DND-41 (cell line): ENCODE measurements at places on chromosomes 5 and 9.

DNA sequence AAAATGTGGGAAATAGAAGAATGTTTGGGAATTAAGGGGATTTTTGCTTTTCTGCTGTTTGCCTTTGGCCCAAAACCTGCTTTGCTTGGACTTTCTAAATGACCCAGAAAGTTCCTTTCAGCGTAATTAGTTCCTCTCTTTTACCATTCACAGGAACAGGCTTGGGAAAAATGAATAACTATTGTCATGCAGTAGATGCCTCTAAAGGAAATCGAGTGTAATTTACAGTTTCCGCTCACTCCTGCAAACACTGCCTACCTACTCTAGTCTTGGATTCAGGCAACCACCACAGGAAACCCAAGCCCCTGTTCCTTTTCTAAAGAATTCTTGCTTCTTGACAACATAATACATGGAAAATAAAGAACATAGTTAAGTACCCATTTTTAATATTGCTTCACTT lies 25.0 kb downstream of the TTC23L start:
- no peak for DNase-seq

GRCh38 chr5:54457094-54457862 lies 1.8 kb downstream of the HSPB3 start:
- no peak for DNase-seq

DNA sequence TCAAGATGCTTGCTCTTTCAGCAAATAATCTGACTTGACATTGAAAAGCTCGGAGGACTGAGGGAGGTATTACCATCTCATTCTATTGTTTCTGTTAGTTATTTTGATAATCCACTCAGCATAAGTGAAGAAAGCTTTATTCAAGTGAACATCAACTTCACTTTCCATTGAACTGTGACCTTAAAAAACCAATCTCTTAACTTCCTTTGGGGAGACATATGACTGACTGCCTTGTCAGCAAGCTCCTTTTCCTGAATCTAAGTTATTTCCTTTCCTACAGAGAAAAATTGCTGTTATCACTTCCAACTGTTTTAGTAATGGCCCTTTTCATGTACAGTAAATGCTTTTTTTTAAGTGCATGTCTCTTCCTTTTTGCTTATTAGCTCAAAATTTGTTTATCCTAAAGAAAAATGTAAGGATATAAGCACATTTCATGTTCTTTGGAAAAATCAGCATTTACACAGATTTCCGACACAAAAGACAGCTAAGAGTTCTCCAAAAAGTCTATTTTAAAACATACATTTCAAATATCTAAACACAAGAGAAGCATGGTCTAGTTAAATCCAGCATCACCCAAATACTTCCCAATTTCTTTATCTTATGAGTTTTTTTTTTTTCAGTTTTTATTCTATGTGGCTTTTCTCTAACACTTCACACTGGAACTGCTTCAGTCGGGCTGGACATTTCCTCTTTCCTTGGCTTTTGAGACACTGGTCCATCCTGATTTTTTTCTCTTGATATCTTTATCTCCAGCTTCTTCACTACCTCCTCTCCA lies 117.9 kb upstream of the DAB2 start:
- no peak for DNase-seq

- no peak for DNase-seq
These were observed 75.6 kb downstream of the LRSAM1 start for GRCh38 chr9:127526655-127527559.

- no peak for DNase-seq
These were observed 70.1 kb downstream of the CWC27 start for GRCh38 chr5:64838803-64839202.

- no peak for DNase-seq
These were observed 115.6 kb downstream of the SEMA5A start for GRCh38 chr5:9430306-9430705.

DNA sequence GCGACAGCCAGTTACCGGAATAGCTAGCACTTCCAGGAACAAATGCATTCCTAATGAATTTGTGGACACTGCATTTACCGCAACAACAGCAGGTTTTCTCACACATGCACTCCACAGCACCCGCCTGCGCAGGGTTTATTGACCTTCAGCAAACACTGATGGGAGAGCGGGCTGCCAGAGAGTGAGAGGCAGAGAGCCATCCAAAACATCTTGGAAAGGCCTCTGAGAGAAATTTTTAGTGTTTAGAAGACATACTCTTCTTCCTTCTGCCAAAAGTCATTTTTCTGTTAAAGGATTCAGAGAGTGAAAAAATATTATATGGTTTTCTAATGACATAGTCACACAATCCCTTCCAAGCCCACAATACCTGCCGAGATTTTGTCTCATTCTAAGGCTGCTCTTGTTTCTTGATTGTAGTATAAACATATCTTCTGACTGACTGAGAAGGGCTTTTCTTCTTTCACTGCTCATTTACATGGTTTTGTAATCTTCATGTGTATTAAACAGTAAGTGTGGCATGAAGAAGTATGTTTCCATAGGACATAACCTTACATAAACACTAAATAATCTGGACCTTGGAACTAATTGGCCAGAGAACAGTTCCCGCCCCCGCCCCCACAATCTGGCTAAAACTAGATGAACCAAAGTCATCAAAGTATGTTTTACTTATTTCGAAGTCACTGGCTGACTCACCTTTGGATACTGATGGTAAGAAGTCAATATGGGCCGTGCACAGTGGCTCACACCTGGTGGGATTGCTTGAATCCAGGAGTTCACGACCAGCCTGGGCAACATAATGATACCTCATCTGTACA lies 432.5 kb upstream of the MEF2C start:
- no peak for DNase-seq

GRCh38 chr9:130143958-130144366 lies 28.2 kb upstream of the NCS1 start:
- DNase-seq = no peak

DNA sequence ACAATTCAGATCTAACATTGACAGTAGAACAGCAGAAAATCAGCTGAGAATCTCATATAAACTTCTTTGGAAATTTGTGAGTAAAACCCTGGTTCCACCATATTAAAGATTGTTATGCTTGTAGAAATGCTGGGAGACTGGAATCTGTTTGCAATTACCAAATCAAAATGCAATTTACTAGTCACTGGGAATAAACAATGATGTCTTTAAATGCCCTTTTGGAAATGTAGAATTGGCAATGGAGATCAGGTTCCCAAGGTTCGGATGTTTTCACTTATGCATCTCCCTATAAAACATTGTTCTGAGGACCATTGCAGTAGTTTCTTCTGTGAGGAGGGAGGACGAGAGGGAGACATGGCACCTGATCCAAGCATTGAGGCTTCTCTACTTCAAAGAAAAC lies 384.4 kb downstream of the TMEM167A start:
- no peak for DNase-seq

GRCh38 chr5:52560366-52560765 lies 227.3 kb upstream of the ITGA1 start:
- DNase-seq = no peak

DNA sequence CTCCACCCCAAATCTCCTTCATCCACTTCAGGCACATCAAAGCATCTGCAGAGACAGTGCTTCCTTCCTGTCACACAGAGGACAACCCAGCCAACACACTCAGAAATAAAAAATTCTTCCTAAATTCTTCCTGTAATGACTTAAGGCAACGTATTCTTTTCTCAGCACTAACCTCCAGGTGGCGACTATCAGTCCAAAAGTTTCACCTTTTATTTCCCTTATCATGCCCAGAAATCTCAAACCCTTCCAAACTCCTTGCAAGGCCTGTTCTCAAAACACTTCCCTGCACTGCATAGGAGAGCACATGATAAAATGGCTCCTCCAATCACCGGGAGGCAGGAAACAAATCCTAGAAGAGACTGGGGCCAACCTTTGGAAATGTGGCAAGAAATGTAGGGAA lies 35.1 kb downstream of the SLIT3 start:
- no peak for DNase-seq

- DNase-seq = no peak
These were observed 565.5 kb upstream of the TUSC1 start for GRCh38 chr9:26243726-26244125.

- no peak for DNase-seq
These were observed 45.4 kb downstream of the TAF11L14 start for GRCh38 chr5:17679597-17680203.

GRCh38 chr5:172399336-172399735 lies 55.0 kb downstream of the SH3PXD2B start:
- no peak for DNase-seq

- no peak for DNase-seq
These were observed 355.4 kb upstream of the SLC24A2 start for GRCh38 chr9:20144197-20144596.

DNA sequence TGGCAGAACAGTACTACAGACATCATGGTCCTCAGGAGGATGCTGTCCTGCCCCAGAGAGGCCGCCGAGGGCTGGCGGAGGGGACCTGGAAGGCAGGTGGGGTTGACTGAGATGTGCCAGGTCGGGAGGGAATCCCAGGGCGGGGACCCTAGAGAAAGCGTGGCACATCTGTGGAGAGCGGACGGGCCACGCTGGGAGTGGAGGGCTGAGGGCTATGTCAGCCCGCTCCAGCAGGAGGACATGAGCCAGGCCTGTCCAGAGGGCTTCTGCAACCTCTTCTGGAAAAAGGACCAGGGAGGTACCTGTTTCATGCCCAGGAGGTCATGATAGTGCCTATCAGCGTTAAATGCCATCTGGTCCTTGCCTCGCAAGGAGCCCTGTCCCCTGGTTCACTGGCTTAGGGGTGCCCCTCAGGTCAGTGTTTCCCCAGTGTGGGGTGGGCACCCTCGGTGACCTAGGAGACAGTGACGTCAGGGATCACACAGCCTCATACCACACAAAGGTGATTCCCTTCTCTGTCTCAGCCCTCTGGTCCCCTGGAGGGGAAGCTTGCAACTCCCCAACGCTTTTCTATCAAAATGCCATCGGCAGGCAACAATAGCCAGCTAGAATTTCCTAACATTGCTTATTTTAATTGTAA lies 103.6 kb upstream of the IER5L start:
- DNase-seq = no peak

GRCh38 chr9:29203244-29203930 lies 1630.1 kb upstream of the C9orf72 start:
- DNase-seq = no peak

DNA sequence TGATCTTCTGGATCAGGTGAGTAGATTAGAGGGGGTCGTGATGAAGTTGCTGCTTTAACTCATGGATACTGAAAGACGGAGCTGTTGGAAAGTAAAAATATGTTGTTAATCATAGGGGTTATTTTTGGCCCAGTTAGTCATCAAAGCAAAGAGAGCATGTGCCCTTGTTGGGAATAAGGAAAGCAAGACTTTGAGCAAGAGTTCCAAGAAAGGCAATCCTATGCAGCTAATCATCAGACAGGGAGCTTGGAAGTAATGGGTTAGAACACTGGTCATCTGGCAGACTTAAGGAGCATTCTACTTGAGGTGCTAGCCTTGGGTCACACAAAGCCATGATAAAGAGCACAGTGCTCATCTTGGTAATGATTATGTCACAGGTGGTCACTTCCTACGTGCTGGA lies 18.3 kb downstream of the ASPN start:
- DNase-seq = no peak
